CD4-positive, alpha-beta memory T cell (primary cell): ENCODE measurements at places on chromosomes 7 and 10. TPM values are rescaled to one million over a fixed set of nuclear protein-coding genes. Genes with fewer than 3 reads are reported as not detected.

ALKBH4 gene
- 11.9 TPM for total RNA-seq

CXCL12 gene
- total RNA-seq: not detected

FAM25C gene
- not detected for total RNA-seq

HMX2 gene
- not detected for total RNA-seq

PSMG3 gene
- 22.2 TPM for total RNA-seq
